Naive thymus-derived CD4-positive, alpha-beta T cell (primary cell): ENCODE measurements at places on chromosomes 7 and 10. TPM values are rescaled to one million over a fixed set of nuclear protein-coding genes. Genes with fewer than 3 reads are reported as not detected.

The ZPBP gene
- total RNA-seq: not detected in 2 replicates

The PAX4 gene
- not detected for total RNA-seq

The MKI67 gene
- 1.6 TPM for total RNA-seq

The VAX1 gene
- not detected in 2 replicates for total RNA-seq

The AASS gene
- total RNA-seq: 4.0 TPM

The MMRN2 gene
- total RNA-seq: 0.50 TPM

The CYP2W1 gene
- not detected for total RNA-seq

The MOGAT3 gene
- not detected for total RNA-seq

The GFRA1 gene
- total RNA-seq: not detected

The SLC18A2 gene
- 1.7 TPM for total RNA-seq

The SH2B2 gene
- total RNA-seq: 2.0 TPM

The GPER1 gene
- total RNA-seq: not detected

The ITPRID1 gene
- total RNA-seq: not detected

The HOXA4 gene
- total RNA-seq: not detected

The CLDN4 gene
- not detected in 2 replicates for total RNA-seq

The COL26A1 gene
- 0.24 TPM for total RNA-seq
